ENCODE measurements at places on chromosomes 6 and 20. TPM values are rescaled to one million over a fixed set of nuclear protein-coding genes. Genes with fewer than 3 reads are reported as not detected.

PIGT gene
- total RNA-seq = 12.0 TPM

MOG gene
- total RNA-seq = not detected

TRAPPC3L gene
- total RNA-seq = not detected

MED23 gene
- 71.3 TPM for total RNA-seq

CLPSL1 gene
- not detected for total RNA-seq

IDH3B gene
- 51.6 TPM for total RNA-seq

TUBB2B gene
- total RNA-seq = 4,324 TPM

C20orf144 gene
- not detected for total RNA-seq

GRCh38 chr6:62285612-62286469 is at the start of gene KHDRBS2:
TSS of gene KHDRBS2 (minus strand) at chr6:62286225.
- peak; percentile 95 for DNase-seq

DNA sequence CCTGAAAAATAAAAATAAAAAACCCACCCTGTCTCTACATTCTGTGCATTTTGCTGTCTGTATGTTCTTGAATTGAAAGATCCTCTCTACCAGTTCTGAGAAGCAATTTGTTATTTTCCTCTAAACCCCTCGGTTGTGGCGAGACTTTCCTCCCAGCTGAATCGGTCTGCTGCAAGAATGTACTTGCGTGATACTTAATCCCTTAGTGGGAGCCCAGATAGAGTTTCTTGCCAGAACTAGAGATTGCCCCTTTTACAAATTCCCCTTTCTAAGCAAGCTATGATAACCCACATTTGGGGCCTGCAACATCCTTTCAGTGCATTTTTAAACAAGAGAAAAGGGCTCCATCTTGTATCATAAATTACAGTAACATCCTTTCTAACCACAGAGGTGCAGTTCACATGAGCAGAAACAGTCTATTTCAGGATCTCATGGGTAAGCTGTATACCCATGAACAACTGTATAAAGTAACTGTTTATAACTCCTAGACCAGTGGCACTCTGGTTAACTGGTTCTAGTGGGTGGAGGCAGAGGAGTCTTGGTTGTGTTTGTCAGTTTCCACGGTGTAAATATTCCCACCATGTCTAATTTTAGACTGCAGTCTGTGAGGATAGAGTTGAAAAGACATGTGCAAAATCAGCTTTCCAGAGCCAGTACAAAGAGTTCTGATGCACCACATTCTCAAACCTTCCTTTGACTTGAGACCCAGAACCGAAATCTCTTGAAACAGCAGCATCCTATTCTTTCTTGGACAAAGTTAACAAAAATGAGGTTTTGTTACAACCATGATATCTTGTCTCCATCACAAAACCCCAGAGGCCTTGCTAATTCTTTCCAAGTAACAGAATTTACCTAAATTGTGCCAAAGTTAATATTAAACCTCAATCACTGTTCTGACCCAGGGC is 113.1 kb upstream of the ZNF217 start:
- no peak for DNase-seq

GRCh38 chr6:56368491-56368890 is 121.1 kb upstream of the COL21A1 start:
- no peak for DNase-seq

DNA sequence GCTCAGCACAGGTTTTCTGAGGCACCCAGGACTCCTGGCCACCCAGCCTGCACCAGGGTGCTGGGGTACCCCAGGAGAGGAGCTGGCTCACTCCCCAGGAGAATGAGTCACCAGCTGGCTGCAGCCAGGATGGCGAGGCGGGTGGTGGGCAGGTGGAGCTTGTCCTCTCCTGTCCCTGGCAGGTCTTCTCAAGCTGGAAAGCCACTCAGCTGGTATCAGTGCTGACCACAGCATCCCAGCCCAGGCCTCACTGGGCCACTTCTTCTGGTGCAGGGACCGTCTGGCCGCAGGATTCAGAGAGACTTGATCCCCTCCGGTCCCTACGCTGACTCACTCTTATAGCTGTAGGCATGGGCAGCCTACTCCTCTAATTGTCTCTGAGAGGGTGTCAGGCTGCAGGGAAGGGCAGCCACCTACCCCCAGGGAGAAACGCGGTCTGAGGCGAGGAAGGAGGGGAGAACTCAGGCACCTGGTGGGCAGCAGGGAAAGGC is 22.2 kb downstream of the TFEB start:
- DNase-seq = peak; percentile 85

GRCh38 chr6:161414180-161414579 is 140.3 kb upstream of the AGPAT4 start:
- no peak for DNase-seq

DNA sequence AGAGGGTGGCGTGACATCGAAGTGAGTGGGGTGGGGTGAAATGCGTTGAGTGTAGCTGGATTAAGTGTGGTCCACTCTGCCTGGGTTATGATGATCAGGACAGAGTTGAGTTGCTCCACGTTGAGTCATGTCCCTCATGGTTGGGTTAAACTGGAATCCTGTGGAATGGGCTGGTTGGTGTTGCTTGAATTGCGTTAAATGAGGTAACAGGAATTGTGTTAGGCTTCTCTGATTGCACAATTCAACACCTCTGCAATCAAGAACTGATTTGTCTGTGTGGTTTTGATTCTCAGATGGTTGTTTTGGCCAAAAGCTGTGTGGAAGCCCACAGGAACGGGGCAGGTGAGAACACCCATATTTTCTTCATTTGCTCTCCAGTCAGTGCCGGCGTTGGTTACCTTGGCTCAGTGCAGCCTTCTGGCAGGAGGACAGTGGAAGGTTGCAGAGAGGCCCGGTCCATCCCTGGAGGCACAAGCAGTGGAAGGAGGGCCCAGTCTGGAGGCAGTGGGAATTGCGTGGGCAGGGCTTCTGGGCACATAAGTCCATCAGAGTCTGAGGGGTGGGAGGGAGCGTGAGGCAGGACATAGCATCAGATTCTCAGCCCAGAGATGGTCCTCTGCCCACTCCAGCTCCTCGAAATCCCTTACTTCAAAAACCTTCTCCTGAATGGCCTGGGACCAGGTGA is 11.6 kb downstream of the NOTCH4 start:
- no peak for DNase-seq

DNA sequence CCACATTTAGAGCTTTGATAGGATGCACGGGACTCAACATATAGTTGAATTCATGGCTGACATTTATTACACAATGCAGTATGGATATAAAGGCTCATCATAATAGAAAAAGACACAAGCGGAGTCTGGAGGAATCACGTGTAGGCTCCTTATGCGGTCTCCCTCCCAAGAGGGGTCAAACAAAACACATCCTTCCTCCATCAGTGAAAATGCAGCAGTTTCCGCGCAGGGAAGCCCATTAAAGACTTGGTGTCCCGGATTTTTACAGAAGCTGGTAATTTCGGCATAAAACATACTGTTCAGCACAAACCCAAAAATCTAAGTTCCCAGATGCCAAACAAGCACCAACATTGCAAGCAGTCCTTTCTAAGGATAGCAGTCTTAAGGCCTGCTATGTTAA is 1.1 kb downstream of the USP45 start:
- DNase-seq = no peak

DNA sequence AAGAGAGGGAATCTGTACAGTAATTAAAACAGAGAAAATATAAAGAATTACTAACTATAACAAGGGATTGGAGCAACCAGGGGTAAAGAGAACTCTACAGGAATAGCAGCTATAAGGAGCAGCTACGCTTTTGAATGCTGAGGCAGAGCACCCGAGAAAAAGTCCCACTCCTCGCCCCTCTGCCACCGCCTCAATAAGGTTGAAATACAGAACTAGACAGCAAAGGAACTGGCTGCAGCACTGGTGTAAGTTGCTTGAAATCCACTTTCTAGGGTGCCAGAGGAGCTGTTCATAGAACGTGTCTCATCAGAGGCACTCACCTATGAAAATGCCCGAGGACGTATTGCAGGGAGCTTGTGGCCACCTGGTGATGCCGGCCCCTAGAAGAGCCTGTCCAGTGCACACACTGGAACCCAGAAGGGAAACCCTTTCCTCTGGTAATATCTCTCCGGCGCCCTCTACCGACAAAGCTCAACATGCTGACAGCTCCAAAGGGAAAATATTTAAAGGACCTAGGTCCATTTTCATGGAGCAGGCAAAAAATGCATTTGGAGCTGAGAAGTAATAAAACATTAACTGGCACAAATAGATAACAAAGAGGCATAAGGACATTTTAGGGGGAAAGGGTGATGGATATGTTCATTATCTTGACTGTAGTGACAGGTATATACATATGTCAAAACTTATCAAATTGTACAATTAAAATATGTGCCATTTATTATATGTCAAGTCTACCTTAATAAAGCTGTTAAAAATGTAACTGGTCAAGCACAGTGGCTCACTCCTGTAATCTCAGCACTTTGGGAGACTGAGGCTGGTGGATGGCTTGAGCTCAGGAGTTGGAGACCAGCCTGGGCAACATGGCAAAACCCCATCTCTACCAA is 137.4 kb upstream of the HDAC2 start:
- peak; percentile 55 for DNase-seq

DNA sequence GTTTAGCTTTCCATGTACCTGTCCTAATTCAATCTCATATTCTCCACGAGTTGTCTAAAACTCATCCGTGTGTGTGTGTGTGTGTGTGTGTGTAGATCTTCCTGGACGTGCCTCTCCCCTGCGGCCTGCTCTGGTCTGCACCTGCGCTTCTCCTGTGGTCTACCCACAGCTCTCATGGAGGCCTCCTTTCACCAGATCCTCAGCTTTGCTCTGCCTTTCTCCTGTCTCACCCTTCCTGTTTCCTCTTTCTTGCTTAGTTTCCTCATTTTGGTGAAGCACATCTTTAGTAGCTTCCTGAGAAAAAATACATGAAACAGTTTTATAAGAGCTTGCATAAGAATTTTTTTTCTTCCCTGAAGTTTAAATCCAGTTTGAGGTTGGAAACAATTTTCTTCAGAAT is 18.1 kb downstream of the SLX4IP start:
- DNase-seq = no peak

- DNase-seq = no peak
Measured at GRCh38 chr20:35404614-35405259, 7.0 kb downstream of the UQCC1 start.

DNA sequence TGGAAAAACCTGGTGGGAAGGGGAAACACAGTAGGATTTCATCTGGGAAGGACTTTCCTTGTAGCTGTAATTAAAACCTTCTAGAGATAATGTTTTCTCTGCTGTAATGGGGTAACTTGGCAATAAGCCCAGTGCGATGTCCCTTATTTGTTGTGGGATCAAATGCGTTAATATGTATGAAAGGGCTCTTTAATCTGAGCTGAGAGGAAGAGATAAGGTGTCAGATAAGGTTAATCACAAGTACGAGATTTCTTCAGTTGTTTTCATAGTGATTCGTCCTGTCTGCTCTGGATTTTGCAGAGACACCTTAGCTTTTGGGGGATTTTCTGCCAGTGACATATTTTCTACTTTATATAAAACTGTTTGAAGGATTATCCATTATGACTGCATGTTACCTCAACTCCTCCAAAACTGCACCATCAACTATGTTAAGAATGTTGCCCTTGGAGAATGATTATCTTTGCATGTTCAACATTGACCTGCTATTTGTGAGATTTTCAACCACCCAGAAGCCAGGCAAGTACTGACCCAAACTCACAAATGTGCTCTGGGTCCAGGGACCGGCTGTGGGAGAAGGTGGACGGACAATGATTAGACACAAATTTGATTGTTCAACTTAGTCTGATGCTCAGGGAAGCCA is 21.2 kb upstream of the ELOVL5 start:
- no peak for DNase-seq

GRCh38 chr20:18588574-18588933 is 700 bp downstream of the DTD1 start:
- DNase-seq = no peak

GRCh38 chr6:52557389-52558265 is 19.2 kb downstream of the TRAM2 start:
- DNase-seq = no peak

GRCh38 chr20:35355372-35355771 is 56.4 kb downstream of the UQCC1 start:
- DNase-seq = no peak

DNA sequence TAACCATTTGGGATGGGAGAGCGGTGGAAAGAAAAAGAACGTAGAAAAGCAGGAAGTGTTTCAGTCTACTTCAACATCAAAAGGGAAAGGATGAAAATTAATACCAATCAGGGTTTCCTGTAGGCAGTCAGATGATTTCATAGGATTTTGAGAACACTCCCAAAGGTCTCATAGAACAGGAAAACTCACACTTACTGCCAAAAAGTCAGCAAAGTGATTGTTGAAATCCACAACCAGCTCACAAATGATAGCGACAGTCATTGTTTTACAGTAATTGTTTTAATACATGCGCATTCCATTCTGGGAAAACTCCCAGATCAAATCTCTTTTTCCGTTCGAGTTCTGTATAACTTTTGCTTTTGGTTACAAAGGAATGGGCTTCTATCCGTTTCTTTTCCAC is 5.3 kb upstream of the CNKSR3 start:
- no peak for DNase-seq

DNA sequence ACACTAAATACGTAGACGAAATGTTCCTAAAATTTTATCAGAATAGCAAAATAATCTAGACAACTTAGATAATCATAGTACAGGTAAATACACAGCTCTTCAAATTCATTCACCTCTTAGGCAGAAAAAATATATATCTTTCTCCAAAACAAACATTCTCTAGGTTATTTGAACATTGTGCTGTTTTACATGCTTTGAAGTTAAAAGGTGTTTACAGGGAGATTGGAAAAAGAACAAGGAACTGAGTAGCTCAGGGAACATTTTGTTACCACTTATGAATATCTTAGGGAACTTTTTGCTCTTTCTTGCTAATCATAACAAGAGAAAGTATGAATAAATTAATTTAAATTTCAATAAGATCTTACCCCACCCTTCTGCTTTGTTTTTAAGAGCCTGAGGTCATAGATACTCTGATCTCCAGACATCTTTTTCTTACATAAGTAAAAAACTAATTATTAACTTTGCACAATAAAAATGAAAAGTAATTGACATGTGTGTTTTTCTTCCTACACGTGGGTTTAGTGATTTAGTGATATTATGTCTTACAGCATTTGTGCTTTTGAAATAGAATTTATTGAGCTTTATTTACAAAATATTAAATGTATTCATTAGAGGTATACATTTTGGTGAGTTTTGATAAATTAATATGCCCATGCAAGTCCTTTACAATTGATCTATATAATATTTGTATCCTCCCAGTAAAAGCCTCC is 1141.4 kb upstream of the EYS start:
- no peak for DNase-seq

DNA sequence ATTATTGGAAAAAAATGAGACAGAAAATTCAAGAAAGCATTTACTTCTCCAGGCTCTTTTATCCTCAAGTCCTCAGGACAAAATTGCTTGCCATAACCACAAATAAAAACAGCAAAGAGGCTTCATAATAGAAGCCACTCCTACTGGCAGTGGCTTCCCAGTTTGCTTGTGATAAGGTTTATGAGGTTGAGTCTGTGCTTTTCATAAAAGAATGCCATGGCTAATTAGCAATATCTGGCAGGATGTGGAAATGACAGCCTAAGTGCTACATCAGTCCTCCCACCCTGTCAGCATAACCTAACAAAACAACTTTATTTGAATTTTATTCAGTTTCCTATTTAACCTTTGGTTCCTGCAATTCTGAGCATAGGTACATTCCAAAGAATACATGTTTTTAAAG is 80.9 kb upstream of the HTR1E start:
- no peak for DNase-seq
